Aorta (tissue), 5 donors: ENCODE measurements at places on chromosomes 4 and X. TPM values are rescaled to one million over a fixed set of nuclear protein-coding genes. Genes with fewer than 3 reads are reported as not detected.

Gene NSDHL
- 8.1 TPM for total RNA-seq

Gene RAB33A
- 1.8 TPM for total RNA-seq

Gene UGT2B10
- not detected for total RNA-seq

GRCh38 chr4:26533685-26534084 lies 43.4 kb upstream of the CCKAR start:
- DNase-seq, result no peak

DNA sequence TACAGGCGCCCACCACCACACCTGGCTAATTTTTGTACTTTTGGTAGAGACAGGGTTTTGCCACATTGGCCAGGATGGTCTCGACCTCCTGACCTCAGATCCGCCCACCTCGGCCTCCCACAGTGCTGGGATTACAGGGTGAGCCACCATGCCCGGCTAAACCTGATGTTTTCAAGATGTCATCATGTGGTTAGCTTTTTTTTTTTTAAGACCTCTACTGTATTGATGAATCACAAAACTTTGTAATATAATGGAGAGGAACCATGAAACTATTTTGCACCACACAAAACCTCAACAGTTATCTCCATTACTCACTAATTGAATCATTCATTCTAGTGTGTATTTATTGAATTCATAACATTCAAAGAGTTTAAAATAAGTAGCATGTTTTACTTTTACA lies 94.7 kb upstream of the NEIL3 start:
- no peak for DNase-seq

DNA sequence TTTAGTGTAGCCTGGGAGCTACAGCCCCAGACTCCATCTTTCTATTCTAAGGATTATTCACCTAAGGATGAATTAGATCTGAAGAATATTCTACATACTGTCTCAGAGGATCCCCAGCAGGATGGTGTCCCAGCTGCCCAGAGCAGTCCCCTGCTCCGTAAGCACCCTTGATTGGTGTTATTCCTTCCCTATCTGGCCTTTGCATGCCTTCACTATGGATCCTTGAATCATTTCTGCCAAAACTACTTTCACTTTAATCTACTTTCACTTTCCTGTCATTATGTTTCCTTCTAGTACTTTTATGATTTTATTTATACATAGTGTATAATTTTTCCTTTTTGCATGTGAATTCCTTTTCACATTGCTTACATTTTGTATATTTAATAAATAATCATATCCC lies 39.2 kb downstream of the ARHGAP24 start:
- DNase-seq, result no peak

DNA sequence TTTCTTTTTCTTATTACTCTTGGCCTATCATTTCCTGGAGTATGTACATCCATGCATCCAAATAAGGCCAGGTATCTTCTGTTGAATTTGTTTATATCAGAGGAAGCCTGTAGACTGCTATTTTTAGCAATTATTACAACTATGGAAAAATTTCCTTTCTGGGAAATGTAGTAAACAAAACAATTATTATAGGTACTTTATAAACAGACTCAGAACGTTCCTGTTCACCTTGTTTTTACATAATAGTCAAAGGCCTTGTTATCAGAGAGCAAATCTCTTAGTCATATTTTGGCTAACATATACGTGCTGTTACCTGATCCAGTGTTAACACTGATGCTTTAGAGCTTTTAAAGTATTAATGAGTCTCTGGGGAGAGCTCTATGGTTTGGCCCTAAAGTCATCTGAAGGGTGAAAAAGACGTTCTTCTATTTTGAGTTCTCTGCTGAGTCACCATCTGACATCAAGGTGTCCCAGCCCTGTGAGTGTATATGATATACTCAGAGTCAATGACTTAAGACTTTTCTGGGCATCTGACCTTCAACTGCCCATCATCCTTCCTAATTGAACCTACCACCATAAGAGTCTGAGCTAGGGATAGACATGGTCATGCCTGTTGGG lies 7.3 kb downstream of the SPARCL1 start:
- no peak for DNase-seq

- DNase-seq, result no peak
Observed at GRCh38 chrX:150730719-150731118, 37.5 kb downstream of the MTMR1 start.

- DNase-seq, result no peak
Observed at GRCh38 chr4:160880180-160880579, 1283.6 kb downstream of the FSTL5 start.

GRCh38 chr4:62408454-62408853 lies 1208.3 kb downstream of the ADGRL3 start:
- DNase-seq, result no peak
